Erythroblast (primary cell): ENCODE measurements at places on chromosomes 16 and 17.

DNA sequence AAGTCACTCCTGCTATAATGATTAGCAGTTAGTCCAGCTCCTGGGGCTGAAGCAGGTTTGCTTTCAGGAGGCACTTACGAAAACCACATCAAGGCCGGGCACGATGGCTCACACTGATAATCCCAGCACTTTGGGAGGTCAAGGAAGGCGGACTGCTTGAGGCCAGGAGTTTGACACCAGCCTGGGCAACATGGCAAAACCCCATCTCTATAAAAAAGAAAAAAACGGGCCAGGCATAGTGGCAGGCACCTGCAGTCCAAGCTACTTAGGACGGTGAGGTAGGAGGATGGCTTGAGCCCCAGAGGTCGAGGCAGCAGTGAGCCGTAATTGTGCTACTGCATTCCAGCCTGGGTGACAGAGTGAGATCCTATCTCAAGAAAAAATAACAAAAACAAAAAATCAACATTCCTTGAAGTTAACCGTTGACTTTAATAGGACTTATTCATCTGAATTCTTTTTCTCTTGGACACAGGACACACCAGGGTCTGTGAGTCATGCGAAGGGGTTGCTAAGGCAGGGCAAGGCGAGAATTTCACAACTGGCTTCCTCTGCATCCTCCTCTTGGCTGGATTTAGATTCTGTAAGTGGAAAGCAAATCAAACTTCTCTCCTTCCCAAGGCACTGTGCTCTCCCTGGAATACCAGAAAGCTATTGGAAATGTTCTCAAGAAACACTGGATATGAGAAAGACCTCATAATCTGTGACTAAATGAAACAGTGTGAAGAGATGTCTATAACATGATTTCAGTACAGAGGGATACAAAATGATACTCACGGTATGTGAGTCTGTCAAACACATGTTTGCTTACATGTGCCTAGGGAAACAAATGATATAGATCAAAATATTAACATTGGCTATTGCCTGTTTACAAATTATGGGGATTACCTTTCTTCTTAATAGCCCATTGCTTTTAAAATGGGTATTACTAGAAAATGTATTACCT, 99.5 kb downstream of the SYCE1L start:
- no peak for DNase-seq

- no peak for DNase-seq
These were observed 40.7 kb upstream of the DOC2B start for GRCh38 chr17:222172-222571.

- peak; percentile 78 for DNase-seq
These were observed 1.1 kb upstream of the SLC43A2 start for GRCh38 chr17:1629504-1630310.

- no peak for DNase-seq
These were observed 32.0 kb upstream of the B4GALNT2 start for GRCh38 chr17:49100601-49101000.

- DNase-seq, result no peak
These were observed 4.8 kb upstream of the LASP1NB start for GRCh38 chr17:38920374-38921291.

DNA sequence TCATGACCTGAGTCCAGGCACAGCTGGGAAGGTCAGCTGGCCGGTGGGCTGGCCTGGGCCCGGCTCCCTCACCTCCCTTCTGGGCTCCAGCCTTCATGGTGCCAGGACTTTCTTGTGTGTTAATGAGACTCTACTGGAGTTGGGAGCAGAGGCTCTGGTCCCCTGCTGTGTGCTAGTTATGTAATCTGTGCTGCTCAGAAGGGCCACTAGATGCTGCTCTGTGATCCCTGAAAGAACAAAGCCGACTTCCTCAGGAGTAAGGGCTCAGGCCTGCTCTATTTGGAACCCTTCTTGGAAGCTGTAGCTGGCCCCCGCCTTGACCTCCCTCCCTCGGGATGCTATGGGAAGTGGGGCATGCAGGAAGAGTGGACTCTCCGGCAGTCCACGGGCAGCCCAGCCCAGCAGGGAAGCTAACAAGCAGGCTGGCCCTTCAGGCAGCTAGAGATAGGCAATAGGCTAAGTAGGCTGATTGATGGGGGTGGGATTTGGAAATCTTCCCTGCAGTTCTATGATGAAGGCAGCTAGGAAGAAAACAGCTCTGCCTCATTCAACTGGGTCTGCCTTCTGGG, 3.3 kb upstream of the CDK5R1 start:
- DNase-seq, result peak; percentile 38

DNA sequence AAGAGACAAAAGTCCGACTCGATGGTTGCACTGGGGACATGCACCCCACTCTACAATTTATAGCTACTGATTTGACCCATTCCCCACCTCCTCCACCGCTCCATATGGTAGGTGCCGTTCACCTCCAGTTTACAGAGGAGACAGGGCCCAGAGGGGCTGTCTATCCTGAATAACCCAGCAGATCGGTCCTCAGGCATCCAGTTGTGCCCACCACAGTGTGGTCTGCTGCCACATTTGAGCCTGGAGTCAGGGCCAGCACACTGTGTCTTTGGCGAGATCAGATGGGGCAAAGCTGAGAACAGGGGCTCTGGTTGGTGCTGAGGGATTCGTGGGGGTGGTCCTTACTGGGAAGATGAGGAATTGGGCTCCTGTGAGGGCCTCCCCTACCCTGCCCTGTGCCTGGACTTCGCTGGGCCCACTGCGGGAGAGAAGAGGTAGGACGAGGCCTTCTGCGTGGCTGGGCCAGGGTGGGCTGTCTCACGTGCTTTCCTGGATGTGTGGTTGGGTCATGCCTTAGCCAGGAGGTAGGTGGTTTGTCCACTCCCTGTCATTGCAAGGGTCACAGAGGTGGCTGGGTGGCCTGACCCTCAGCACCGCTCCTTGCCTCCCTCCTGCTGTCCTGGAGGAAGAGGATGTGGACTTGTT, 2.8 kb downstream of the ADCY7 start:
- DNase-seq, result no peak

- DNase-seq, result no peak
These were observed 42.5 kb upstream of the ASIC2 start for GRCh38 chr17:33335491-33336173.

DNA sequence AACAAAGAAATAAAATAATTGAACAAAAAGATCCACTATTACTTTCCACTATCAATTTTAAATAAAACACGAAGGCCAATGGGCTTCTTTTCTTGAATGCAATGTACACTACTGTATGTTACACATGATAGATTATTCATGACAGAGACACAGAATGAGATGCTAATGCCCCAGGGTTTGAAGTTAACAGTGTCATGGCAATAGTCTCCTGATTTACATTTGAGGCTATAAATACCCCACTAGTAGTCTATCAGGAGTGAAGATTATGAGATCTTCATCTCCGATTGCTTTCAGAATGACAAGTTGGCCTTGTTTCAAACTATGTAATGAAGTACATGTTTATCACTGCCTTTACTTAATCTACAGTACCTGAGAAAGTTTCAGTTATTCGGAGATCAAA, 84.4 kb downstream of the RPGRIP1L start:
- DNase-seq, result no peak

DNA sequence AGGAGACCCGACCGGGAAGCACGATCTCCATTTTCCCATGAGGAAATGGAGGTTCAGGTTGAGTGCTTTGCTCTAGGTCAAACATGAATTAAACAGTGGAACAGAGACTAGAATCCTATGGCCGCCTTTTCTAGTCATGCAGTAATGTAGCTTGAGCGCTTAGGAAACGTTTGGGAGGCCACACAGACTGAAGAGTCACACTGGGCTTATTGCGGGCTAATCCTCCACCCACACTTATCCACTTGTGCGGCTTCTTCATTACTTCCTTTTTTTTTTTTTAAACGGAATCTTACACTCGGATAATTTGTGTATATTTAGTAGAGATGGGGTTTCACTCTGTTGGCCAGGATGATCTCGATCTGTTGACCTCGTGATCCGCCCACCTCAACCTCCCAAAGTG, 26.0 kb downstream of the CACNG3 start:
- no peak for DNase-seq

DNA sequence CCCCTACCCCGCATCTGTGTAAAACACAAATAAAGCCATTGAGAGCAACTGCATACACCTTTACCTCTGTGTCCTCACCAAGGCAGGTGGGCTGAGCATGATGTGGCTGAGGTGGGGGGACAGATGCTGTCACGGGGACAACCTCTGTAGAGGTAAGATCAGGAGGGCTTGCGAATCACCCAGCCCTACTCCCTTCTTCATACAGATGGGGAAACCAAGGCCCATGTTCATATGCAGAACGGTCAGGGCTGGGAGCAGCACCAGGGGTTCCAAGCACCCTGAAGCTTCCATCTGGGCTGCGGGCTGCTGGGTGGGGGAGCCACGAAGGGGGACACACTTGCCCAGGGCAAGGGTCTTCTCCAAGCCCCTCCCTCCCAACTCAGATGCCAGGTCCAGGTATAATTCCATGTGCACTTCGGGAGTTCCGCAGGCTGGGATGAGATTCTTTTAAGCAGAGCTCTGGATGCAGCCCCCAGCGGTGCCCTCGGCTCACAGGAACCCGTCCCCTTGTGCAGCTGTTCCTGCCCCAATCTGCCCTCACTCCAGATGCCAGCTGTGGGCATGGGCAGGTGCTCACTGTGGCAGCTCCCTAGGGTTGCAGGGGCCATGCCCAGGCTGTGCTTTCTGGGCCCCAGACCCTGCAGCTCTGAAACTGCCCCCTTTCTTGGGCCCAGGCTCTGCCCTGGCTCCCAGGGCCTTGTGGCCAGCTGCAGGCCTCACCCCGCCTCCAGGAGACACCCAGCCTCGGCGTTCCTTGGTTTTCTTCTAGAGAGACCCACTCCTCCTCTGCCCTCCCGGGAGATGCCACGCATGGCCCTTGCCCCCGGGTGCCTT, 9.6 kb downstream of the CTRB1 start:
- DNase-seq, result no peak

DNA sequence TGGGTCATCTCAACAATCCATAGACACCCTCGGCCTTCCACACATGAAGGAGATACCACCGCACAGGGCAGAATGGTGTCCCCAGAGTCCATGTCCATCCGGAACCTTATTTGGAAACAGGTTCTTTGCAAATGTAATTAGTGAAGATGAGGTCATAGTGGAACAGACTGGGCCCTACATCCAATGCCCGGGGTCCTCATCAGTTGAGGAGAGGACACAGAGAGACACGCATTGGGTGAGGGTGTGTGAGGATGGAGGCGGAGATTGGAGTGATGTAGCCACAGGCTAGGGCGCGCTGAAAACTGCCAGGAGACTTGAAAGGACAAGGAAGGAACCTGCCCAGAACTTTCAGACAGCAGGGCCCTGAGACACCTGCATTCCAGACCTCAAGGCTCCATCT, 169.4 kb downstream of the ENGASE start:
- DNase-seq, result no peak
